ENCODE measurements at places on chromosomes 7 and 10. TPM values are rescaled to one million over a fixed set of nuclear protein-coding genes. Genes with fewer than 3 reads are reported as not detected.

C10orf88 gene
- 17.3 TPM for total RNA-seq

PAX4 gene
- total RNA-seq = not detected

ETV1 gene
- 6.8 TPM for total RNA-seq

TMEM176B gene
- total RNA-seq = not detected

KIAA1549 gene
- total RNA-seq = 3.6 TPM

TMEM184A gene
- not detected for total RNA-seq

FOXI2 gene
- total RNA-seq = not detected

GIMAP8 gene
- not detected for total RNA-seq

OLAH gene
- 0.30 TPM for total RNA-seq

TMEM196 gene
- total RNA-seq = not detected

IFIT1B gene
- not detected for total RNA-seq

GCK gene
- total RNA-seq = not detected

IFT22 gene
- 23.8 TPM for total RNA-seq

CCDC3 gene
- 0.05 TPM for total RNA-seq

HABP2 gene
- not detected for total RNA-seq

GALNT17 gene
- not detected for total RNA-seq

SLC18A2 gene
- 0.05 TPM for total RNA-seq

ZNF239 gene
- 7.1 TPM for total RNA-seq

NAT16 gene
- total RNA-seq = not detected

FBXO24 gene
- total RNA-seq = 0.30 TPM
